ENCODE measurements at places on chromosomes 2 and 18.

- no peak for DNase-seq
Measured at GRCh38 chr2:221231511-221231910, 340.6 kb downstream of the EPHA4 start.

- DNase-seq, result no peak
Measured at GRCh38 chr2:6446938-6447608, 418.6 kb downstream of the CMPK2 start.

DNA sequence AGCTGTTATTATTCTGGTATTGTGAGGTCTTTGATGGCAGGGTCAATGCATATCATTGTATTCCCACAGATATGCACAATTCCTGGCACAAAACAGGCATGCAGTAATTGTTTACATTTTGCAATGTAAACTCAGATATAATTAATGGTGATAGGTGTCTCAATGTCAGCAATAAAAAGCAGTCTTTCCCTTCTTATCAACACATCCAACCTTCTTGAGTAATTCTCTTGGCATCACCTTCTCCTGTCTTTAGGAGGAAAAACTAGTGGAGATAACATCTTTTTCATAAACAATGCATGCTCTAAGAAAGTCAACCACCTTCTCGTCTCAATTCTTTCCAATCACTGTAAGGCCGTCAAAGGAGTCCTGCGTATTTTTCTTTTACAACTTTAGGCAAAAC is 313.3 kb upstream of the GULP1 start:
- no peak for DNase-seq

DNA sequence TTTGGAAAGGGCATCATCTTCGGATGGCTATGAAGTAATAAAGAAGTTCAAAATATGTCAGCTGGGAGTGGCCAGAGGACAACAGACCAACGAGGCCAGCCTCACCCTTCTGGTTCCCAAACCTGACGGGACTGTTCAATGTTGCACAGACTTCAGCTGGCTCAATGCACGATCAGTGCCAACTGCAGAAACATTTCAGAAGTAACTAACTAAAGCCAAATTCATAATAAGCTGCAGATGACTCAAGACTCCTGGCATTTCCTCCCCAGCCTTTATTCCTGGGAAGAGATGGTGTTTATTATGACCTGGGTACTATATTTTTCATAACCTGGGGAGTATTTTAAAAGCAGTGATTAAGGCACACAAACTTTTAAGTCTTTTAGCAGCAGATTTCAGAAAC is 3.8 kb upstream of the ATP6V1C2 start:
- no peak for DNase-seq

- no peak for DNase-seq
Measured at GRCh38 chr2:101828673-101829334, 131.3 kb downstream of the MAP4K4 start.

- DNase-seq, result no peak
Measured at GRCh38 chr2:240153418-240153817, 13.0 kb upstream of the OTOS start.

Data from suppressor macrophage treated with lipopolysaccharide for 4 hours (primary cell).